ENCODE measurements at places on chromosomes 16 and 17. TPM values are rescaled to one million over a fixed set of nuclear protein-coding genes. Genes with fewer than 3 reads are reported as not detected.

The SRRM2 gene
- 552 TPM for total RNA-seq

DNA sequence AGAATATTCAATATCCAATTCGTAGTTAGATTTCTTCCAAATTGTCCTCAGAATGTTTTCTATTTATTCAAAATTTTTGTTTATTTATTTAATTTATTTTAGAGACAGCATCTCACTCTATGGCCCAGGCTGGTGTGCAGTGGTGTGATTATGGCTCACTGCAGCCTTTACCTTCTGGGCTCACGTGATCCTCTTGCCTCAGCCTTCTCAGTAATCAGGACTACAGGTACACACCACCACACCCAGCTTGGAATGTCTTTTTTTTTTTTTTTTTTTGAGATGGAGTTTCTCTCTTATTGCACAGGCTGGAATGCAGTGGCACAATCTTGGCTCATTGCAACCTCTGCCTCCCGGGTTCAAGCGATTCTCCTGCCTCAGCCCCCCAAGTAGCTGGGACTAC, 3.5 kb upstream of the DRG2 start:
- H3K4me3 ChIP-seq: no peak overlapping the region
- DNase-seq: no peak
- no peaks in the 10 kb centered on the region for H3K4me1 ChIP-seq

DNA sequence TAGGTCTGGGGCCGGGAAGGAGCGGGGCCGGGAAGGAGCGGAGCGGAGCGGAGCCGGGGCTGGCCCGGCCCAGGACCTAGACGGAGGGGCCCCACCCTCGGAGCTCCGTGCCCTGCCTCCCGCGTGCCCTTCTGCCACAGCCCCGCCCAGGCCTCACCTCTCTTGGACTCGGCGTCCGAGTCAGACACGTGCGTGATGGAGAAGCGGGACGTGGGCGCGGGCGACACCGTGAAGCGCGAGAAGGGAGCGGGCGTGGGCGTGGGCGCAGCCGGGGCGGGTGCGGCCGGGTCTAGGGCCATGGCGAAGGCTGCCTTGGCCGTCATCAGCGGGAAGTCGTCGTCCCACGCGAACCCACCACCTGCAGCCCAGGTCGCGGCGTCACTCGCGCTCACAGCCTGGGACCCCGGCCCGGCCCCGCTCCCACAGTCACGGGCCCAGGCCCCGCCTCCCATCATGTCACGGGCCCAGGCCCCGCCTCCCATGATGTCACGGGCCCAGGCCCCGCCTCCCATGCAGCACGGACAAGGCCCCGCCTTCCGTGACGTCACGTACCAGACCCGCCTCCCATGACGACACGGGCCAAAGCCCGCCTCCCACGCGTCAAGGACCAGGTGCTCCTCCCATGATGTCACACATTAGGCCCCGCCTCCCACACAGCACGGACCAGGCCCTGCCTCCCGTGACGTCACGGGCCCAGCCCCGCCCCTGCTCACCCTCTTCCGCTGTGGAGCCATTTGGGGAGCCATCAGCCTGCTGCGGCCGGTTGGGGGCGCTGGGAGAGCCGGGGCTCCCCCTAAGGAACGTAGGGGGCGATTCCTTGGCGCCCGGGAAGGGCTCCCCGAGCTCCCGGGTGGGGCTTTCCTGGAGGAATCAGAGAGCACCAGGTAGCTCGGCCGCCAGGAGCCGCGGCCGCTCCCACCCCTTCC, 45.8 kb upstream of the PVALEF start:
- DNase-seq: peak; percentile 79
- H3K27ac ChIP-seq: no peak overlapping the region
- H3K4me3 ChIP-seq: no peak overlapping the region

The ZNF646 gene
- 12.6 TPM for total RNA-seq

The TMEM100 gene
- 24.4 TPM for total RNA-seq

DNA sequence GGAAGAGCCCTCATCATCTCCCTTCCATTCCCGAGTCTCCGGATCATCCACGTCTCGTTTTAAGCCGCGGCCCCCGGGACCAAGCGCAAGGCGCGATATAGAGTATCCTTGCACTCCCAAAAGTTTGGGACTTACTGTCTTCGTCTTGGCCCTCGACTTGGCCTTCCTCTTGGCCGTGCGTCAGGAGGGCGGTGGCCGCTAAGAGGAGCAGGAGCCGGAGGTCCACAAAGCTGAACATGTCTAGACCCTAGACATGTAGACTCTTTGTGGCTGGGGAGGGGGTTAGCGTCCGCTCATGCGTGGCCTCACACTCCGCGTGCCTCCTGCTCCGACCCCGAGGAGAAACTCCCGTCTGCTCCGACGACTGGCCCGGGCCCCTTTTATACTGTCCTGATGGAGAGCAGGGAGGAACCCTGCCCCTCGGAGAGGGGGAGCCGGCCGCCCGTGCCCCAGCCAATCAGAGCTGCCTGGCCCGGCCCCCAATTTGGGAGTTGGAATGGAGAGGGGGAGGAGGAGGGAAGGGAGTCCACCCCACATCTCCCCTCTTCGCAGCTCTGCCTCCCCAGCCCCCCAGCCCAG, at the start of gene COL1A1:
TSS of gene COL1A1 (minus strand) at position 356 of the 579 bp plus-strand sequence. CDS start at position 238, 118 bp downstream.
- no peaks in the 10 kb centered on the region for H3K27me3 ChIP-seq
- H3K4me1 ChIP-seq: no peaks in the 10 kb centered on the region
- H3K27ac ChIP-seq: peak within 1 kb of the TSS; percentile 87
- DNase-seq: peak; percentile 92
- H3K4me3 ChIP-seq: peak within 1 kb of the TSS; percentile 56

DNA sequence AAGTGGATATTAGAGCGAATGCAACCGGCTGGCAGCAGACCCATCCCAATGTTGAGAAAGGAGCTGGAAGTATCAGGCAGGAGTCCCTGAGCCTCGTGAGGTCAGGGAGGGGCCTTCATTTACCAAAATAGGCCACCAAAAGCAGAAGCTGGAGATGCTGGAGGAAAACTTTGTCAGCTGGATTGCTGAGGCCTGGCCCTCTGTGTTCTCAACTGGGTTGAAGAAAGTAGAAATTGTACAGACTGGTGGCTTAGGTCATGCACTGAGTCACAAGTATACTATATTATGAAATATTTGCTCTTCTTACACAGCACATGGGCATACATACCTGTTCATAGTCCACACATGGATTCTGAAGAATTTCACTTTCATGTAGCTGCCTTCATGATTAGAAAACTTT, 23.2 kb upstream of the TEKT3 start:
- no peaks in the 10 kb centered on the region for H3K4me1 ChIP-seq
- H3K27me3 ChIP-seq: no peaks in the 10 kb centered on the region
- DNase-seq: no peak
- H3K36me3 ChIP-seq: no peaks in the 10 kb centered on the region
- no peak overlapping the region for H3K4me3 ChIP-seq

The KAT7 gene
- 63.9 TPM for total RNA-seq

The STAT5B gene
- 78.0 TPM for total RNA-seq

The KCNJ12 gene
- 2.9 TPM for total RNA-seq

The CD300C gene
- total RNA-seq: 2.2 TPM

DNA sequence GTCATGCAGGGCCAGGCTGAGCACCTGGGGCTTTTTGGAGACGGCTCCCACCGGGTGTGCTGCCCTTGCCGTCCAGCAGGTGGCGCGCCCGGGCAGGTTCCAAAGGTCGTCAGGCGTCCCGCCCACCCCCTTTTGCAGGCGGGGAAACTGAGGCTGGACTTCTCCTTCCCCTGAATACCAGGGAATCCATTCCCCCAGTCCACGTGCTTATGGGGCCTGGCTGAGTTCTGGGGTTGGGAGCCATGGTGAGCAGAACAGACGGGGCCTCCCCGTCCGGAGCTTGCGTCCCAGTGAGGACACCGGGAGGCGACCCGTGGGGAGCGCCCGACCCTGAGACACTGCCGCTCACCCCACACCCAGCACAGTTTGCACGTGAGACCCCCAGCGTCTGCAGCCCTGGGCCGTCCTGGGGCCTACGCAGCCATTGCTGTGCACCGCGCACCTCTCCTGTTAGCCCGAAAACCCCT, 51.8 kb upstream of the JPH3 start:
- DNase-seq: no peak
- no peaks in the 10 kb centered on the region for H3K4me1 ChIP-seq
- no peak overlapping the region for H3K27ac ChIP-seq
- H3K36me3 ChIP-seq: no peaks in the 10 kb centered on the region

DNA sequence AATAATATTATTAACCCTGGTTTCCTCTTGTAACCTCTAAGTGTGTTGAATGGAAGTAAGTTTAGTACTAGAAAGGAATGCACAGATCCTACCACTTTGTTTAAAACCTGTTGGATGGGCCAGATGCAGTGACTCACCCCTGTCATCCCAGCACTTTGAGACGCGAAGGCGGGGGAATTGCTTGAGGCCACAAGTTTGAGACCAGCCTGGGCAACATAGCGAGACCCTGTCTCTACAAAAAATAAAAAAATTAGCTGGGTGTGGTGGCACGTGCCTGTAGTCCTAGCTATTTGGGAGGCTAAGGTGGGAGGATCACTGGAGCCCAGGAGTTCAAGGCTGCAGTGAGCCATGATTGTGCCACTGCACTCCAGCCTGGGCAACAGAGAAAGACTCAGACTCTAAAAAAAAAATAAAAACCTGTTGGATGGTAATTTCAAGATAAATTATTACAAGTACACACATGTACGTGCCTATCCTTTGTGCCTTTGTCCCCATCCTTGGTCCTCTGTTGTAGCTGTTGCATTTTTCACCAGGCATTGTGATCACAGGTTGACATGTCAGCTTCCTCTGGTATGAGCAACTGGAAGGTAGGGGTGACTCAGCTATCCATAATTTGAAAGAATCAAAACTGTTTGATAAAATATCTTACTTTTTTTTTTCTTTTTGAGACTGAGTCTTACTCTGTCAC, 30.7 kb upstream of the METTL9 start:
- H3K4me1 ChIP-seq: no peaks in the 10 kb centered on the region
- H3K36me3 ChIP-seq: no peaks in the 10 kb centered on the region
- H3K4me3 ChIP-seq: no peak overlapping the region
- H3K27me3 ChIP-seq: no peaks in the 10 kb centered on the region

DNA sequence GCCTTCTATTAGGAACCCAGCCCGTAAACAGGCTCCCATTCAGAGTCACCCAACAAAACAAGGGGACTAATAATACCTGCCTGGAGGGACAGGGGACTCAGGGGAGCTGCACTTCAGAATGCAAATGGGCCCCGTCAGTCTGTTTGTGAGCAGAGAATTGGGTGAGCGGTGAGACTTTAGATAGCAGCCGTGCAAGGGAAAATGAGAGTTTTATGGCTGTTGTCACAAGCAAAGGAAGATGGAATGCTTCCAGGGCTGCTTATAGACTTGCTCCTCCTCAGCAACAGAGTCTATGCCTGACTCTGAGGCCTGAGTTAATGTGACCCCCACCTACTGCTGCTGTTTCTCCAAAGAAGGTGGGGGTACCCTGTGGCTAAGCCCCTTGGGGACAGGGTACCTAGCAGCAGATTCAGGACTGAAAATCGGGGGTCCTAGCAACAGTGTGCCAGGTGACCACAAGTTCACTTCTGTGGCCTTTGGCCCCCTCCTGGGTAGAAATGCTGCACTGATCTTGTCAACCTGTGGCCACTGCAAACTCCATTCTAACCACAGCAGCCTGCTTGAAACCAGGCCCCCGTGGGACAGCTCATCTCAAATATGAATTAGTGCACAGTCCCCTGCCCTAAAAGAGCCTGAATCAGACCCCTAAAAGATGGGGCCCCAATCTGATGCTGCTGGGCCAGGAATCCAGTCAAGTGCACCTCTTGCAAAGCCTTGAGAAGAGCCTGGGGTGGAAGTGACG, 126.4 kb downstream of the C16orf78 start:
- no peak overlapping the region for H3K27ac ChIP-seq
- no peaks in the 10 kb centered on the region for H3K36me3 ChIP-seq
- DNase-seq: no peak
- no peaks in the 10 kb centered on the region for H3K27me3 ChIP-seq
- H3K4me1 ChIP-seq: no peaks in the 10 kb centered on the region

The GRAPL gene
- total RNA-seq: 6.3 TPM

GRCh38 chr16:4535627-4536108, 2.9 kb downstream of the CDIP1 start:
- H3K4me1 ChIP-seq: no peaks in the 10 kb centered on the region
- H3K27me3 ChIP-seq: no peaks in the 10 kb centered on the region
- no peak overlapping the region for H3K4me3 ChIP-seq
- H3K27ac ChIP-seq: no peak overlapping the region
- no peak for DNase-seq
- no peaks in the 10 kb centered on the region for H3K36me3 ChIP-seq

GRCh38 chr17:9700754-9701476, 55.6 kb downstream of the USP43 start:
- H3K27me3 ChIP-seq: no peaks in the 10 kb centered on the region
- no peaks in the 10 kb centered on the region for H3K36me3 ChIP-seq
- no peak overlapping the region for H3K27ac ChIP-seq

Data from aorta (tissue), 5 donors.